ENCODE measurements at places on chromosomes 11 and 22.

DNA sequence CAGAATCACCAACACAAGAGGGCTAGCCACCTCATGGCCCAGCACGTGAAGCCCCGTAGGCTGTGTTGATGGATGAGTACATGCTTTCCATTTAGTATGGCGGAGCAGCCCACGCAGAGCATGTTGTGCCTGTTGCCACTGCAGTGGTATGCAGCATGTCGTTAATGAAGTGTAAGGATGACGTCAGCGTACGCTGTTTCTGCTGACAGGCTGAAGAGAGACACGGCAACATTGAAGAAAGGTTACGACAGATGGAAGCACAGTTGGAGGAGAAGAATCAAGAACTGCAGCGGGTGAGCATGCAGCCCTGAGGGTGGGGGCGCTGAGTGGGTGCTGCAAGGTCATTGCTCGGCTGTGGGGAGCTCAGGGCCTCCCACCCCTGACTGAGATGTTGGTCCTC, 62.8 kb downstream of the PPFIA1 start:
- DNase-seq = no peak

- peak; percentile 82 for DNase-seq
Observed at GRCh38 chr22:41565403-41566054, 4.7 kb downstream of the CSDC2 start.

GRCh38 chr22:23068832-23069385, 1.4 kb upstream of the GNAZ start:
- no peak for DNase-seq

GRCh38 chr11:10499874-10500601, 40.9 kb downstream of the RNF141 start:
- DNase-seq = no peak

DNA sequence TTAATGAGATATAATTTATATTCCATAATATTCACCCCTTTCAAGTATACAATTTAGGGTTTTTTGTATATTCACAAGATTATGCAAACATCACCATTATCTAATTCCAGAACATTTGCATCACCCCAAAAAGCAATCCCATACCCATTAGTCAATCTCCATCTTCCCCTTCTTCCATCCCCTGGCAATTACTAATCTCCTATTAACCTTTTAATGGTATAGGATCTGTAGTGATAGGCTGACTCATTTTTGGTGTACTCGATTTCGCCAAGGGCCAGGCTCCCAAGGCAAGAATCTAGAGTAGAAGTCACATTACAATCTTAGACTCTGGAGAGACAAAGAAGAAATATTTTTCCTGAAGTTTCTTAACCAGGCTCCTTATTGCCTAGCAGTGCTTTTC, 113.4 kb downstream of the GAB2 start:
- no peak for DNase-seq

- DNase-seq = peak; percentile 63
Observed at GRCh38 chr11:95134491-95134890, 44.8 kb downstream of the ENDOD1 start.

DNA sequence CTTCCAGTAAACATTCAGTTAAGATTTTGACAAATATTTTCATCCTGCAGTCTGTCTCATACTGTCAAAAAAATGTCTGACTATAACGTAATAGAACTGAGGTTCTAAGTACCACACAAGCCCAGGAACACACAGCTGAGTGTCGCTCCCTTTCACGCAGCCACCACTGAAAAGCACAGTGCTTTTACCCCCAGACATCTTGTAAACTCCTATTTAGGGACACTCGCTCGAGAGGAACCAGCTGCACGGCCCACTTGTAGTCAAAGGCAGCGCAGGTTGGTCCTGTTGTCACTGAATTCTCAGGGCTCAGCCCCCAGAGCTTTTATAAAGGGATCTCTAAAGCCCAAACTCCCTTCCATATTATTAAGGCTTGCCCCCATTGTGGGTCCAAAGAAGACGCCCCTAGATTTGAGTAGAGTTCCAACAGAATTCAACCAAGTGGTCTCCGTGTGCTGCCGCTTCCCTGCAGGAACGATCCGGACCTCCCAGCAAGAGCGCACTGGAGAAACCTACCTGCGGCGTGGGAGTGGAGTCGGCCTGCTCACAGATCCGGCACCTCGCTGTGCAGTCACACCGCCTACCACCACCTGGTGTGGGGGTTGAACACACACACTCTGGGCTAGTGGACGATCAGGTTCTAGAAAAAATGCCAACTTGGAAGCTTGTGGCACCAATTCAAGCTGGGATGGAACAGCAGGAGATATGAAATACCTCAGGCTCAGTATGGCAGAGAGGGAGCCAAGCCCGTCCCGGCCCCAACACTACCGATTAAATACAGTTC, 23.4 kb downstream of the ASPHD2 start:
- DNase-seq = no peak

DNA sequence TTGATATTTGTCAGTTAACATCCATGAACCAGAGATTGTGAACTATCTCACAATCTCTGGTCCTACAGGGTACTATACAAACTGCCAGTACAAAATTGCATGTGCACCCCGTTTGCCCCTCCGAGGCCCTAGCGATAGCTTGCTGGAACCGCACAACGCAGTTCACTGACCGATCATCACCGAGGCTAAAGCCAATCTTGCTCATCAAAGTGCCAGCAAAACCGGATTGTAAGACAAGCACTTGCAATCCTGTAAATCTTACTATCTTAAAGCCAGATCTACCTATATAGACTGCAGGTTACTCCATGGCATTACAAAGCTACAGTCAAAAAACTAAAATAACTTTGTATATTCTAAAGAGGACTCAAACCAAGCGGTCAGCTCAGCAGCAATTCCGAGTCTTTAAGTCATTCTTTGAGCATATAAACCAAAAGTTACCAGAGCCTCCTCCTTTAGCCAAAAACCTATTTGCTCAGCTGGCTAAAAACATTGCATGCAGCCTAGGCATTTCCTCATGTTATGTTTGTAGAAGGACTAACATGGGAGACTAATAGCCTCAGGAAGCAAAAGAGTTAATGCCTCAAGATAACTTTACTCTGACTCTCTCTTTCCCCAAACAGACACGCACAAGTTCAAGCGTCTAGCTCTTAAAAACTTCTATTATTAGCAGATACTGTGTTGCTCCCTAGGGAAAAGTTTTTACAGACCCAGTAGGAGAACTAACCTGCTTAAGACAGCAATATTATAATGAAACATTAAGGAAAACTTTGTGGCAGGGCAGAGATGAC, 30.7 kb upstream of the CPT1A start:
- DNase-seq = peak; percentile 43

- peak; percentile 69 for DNase-seq
Observed at GRCh38 chr22:22422629-22423112, 85.9 kb downstream of the ZNF280B start.

- DNase-seq = no peak
Observed at GRCh38 chr22:17641269-17641668, 2.7 kb downstream of the BCL2L13 start.
